ENCODE measurements at places on chromosomes 3 and 15.

DNA sequence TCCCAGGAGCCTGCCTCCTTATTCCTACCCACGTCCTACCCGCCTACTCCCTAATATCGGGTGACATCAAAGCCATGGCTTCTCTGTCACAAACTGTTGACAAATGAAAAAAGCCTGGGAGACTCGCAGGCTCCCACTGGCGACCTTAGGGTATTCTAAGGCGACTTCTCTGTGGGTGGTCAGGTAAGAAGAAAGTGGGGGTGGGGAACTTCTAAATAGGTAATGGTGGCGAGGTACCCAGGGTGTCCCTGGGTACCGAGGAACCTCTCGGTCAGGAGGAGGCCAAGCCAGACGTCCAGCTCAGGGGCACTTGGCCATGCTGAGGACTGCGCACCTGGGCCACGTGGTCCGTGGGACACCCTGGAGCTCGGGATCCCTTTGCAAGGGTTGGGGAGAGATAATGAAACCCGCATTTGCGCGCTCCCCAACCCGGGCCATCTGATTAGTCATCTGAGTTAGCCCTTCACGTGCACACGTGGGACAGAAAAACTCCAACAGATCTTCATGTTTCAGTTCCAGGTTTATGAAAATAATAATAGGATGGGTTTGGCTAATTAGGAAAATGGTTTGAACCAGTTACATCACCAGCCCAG, 78.2 kb downstream of the NR2F2 start:
- no peak for DNase-seq

GRCh38 chr3:99899603-99900002, 81.9 kb downstream of the CMSS1 start:
- DNase-seq = no peak

DNA sequence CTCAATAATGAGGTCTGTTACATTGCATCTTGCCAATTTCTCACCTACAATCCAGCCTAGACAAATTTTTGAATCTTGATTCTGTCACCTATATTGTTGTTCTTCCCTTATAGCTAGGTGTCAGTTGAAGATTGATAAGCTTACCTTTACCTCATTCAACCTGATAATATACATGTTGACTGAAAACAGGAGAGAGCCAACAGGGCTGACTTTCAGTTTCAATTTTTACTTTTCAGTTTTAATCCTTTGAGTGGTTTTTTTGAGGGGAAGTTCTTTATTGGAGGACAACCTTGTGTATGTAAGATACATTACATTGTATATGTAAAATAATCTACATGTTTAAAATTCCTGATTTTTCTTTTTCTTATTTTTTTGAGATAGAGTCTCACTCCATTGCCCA, 5.8 kb downstream of the ATP13A5 start:
- no peak for DNase-seq

- no peak for DNase-seq
Observed at GRCh38 chr3:156389449-156389950, 165.4 kb downstream of the SSR3 start.

DNA sequence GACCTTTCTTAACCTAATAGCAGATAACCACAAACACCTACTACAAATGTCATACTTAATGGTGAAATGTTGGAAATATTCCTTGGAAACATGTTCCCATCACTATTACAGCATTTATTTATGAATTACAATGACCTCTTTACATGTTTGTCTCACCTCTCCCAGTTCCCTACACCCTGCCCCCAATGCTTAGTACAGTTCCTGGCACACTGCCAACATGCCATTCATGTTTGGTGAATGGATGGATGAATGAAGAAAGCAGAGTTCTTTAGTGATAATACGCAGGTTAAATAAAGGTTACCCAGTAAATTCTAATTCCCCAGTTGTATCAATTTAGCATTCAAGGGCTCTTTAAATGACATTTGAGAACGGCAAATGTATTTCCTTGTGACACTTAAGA, 259.9 kb upstream of the ATP11B start:
- DNase-seq = peak; percentile 45

- peak; percentile 62 for DNase-seq
Observed at GRCh38 chr15:70246623-70247220, 149.0 kb upstream of the TLE3 start.

DNA sequence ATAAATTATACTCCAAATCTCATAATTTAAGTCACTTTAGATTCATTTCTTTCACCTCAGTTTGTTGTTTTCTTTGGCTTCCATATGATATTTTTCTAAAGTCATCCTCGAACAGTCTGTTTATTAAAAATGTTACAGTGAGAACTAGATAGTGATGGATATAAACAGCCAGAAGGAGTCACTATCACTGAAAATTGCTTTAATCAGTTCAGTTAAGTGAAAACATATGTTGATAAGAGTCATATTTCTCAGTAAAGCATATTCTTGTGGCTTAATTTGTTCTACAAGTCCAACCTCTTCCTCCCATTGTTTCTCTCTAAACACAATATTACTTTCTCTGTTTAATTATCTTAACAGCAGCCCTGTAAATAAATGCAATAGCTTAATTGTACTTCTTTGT, 427.5 kb upstream of the ALCAM start:
- DNase-seq = no peak

GRCh38 chr15:25438601-25439368, at the start of gene UBE3A:
Gene UBE3A, minus strand, starts transcription at chr15:25439024. Its CDS starts 29,917 bp downstream, at chr15:25409107.
- DNase-seq = peak; percentile 95
